Right lobe of liver (tissue), 6 donors: ENCODE measurements at places on chromosomes 5 and 9. TPM values are rescaled to one million over a fixed set of nuclear protein-coding genes. Genes with fewer than 3 reads are reported as not detected.

DNA sequence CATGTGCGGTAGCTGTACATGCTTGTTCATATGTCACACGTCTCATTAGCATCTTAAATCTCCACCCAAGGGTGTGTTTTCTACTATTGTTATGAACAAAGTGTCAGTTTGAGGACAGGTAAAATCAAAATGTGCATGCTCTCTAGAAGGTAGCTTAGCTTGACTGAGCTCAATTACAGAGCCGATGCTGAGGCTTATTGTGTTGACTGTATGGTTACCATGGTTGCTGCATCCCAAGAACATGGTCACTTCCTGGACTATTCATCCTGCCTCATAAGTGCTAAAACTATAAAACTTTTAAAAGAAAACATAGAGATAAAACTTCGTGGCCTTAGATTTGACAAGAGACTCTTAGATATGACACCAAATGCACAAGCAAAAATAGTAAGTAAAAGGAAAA, 426.1 kb upstream of the CTNND2 start:
- no peak for DNase-seq

The TEX48 gene
- not detected for total RNA-seq

GRCh38 chr5:178416919-178417318, 173.3 kb downstream of the COL23A1 start:
- peak; percentile 16 for DNase-seq

The DAPK1 gene
- total RNA-seq: 55.0 TPM

- DNase-seq: no peak
Measured at GRCh38 chr5:158435161-158435616, 576.2 kb upstream of the CLINT1 start.

The WNK2 gene
- 3.6 TPM for total RNA-seq

The SPATA31C1 gene
- not detected for total RNA-seq

DNA sequence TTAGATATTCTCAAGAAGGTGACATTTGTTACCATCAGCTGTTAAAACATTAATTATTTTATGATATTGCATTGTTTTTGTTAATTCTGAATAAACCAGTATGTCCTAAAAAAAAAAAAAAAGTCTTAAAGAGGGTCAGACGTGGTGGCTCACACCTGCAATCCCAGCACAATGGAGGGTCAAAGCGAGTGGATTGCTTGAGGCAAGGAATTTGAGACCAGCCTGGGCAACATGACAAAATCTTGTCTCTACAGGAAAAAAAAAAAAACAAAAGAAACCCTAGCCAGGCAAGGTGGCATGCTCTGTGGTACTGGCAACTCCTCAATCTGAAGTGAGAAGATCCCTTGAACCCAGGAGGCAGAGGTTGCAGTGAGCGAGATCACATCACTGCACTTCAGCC, 46.8 kb downstream of the CYLC2 start:
- no peak for DNase-seq

DNA sequence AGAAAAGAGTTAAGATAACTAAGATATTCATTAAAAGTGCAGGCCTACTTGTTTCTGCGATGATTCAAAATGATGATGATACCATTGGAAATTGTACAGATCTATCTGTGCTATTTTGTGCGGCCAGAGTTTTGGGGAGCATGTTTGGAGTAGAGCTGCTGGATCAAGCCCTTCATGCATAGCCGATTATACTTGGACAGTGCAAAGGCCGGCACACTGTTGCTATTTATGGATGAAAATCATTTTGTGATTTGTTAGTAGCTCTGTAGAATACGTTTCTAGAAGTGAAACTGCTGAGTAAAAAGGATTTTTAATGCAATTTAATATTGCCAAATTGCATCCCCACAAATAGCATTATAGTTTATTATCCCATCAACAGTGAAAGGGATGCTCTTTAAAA, 82.1 kb upstream of the NMUR2 start:
- DNase-seq: no peak

DNA sequence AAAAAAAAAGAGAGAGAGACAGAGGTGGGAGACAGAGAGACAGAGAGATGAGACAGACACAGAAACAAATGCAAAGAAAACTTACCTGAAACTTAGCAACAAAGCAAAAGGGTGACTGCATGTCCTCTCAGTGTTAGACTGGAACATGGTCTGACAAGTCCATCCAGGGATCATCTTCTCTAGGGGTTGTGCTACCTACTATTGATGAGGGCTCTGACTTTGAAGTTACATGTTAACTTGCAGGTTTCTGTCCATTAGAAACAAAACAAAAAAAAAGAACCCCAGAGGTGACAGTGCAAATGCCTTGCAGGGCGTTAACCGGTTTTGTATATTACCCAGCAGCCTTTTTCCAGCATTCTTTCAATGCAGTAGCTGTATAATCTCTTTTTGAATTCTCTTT, 13.6 kb upstream of the SPARC start:
- no peak for DNase-seq

The HSPB3 gene
- not detected for total RNA-seq

The CNTNAP3 gene
- total RNA-seq: 1.8 TPM

DNA sequence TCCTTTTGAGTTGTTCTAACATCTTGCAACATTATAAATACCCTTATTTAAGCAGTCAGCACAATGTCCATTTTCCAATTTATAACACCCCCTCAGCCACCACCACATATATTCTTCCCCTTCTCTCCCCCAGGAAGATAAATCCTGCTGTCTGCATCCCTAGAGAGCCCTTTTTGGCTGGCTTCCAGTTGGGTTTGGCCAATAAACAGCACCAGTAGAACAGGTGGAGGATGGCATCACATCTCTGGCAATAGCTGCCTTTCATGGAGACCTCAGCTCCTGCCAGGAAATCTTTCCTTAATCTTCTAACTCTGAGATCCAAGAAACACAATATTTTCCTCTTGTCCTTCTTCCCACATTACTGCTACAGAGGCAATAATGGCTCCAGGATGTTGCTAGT, 53.7 kb downstream of the TRIM36 start:
- DNase-seq: no peak

DNA sequence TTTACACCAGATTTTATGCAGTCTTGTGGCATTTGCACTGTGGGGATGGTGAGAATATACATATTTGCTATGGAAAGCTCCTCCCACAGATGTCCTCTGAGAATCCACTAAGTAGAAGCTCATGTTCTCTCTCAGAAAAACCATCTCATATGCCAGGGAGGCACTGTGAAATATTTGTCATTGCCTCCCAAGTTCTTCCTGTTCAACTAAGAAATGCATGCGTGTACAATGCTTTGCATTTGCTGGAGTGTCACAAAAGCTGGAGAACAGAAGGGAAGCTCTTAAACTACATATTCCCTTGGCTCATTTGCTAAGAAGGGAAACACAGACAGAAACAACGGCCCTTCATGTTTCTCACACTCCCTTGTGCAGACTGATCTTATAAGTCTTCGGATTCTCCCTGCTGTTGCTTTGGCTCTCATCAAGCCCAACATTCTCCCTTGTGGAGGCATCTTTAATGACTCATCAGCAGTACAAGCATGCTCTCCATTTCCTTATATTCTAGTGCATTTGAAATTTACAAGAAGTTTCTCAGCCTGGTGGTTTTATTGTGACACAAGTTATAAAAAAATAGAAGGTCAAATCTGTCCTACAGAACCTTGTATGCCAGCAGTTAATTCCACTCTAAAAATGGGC, 220.6 kb downstream of the TRIM36 start:
- no peak for DNase-seq

The PIK3R1 gene
- 56.7 TPM for total RNA-seq

- no peak for DNase-seq
Measured at GRCh38 chr9:16964228-16964627, 93.8 kb upstream of the BNC2 start.

GRCh38 chr5:60961685-60962084, 16.7 kb downstream of the NDUFAF2 start:
- no peak for DNase-seq

DNA sequence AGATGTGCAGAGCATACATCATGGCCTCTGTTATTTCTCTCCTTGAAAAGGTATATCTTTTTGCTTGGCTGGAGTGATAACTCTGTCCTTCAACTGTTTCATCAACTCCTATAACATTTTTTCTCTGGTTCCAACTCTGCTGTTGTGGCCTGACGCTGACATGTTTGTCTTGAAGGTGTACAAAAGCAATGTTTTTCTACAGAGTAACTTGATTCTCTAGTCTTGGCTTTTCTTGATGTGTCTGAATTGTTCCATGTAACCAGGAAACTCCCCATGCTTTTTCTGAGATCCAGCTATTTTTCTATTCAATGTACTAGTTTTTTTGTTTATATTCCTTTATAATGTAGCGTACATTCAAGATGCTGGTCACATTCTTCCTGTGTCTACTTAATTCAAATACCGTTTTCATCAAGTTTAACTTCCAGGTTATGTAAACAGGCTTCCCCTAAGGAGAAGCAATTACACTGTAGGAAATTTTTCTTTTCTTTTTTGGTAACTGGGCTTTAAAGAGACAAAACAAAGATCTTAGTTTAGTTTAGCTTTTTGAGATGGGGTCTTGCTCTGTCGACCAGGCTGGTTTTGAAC, 6.7 kb upstream of the CPLANE1 start:
- no peak for DNase-seq

GRCh38 chr9:91812191-91812590, 137.8 kb downstream of the ROR2 start:
- DNase-seq: no peak

- DNase-seq: peak; percentile 86
Measured at GRCh38 chr5:160467555-160468362, 46.1 kb downstream of the PTTG1 start.
